ENCODE measurements at places on chromosomes 4 and X.

GRCh38 chrX:66889418-66889817 lies 250.5 kb upstream of the EDA2R start:
- DNase-seq: no peak

DNA sequence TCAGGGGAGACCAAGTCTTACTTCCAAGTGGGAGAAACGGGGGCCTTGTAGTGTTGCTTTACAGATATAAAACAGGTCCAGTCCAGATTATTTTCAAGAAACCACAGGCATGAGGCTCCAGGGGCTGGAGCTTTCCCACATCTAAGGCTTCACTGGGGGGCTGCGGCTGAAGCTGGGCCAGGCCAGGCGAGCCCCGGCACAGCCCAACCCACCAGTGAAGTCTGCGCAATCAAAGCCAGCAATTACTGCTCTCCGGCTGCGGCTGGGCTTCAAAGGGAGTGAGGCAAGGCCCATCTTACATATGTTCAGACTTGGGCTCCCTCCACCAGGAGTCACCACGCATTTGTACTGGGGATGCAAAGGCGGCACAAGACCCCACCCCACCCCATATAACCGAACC lies 61.7 kb downstream of the HADH start:
- no peak for DNase-seq

DNA sequence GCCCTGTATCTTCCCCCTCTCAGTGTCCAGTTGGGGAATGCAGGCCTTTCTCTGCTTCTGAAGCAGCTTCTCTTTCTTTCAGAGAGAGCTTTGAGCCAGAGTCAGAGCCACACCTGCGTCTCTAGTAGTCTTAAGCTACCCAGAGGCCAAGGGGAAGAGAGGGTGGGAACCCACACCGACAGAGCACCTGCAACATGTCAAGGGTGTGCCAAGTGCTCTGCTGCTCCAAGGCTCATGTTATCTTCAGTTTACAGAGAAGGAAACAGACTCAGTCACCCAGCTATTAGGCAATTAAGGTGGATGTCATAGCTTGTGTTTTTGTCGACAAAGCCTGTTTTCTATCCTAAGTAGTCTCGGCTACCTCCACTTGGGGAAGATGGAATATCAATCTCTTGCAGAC lies 22.7 kb upstream of the RNF212 start:
- no peak for DNase-seq

DNA sequence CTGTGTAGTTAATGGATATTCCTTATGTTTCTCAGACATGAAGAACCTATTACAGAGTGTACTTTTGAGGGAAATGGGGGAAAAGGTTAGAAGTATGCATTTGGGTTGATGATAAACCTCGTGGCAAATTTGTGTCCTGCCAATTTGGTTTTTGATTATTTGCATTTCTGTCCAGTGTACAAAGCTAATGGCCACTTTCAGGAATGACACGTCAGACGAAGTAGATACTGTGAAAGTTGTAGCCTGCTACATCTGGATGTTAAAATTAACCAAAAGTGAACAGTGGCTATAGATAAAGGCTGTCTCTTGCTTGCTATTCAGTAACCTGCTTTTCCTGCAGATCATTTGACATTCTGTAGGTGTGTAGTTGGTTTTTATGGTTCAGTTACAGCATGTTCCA lies 1.0 kb downstream of the PRDX4 start:
- DNase-seq: no peak

DNA sequence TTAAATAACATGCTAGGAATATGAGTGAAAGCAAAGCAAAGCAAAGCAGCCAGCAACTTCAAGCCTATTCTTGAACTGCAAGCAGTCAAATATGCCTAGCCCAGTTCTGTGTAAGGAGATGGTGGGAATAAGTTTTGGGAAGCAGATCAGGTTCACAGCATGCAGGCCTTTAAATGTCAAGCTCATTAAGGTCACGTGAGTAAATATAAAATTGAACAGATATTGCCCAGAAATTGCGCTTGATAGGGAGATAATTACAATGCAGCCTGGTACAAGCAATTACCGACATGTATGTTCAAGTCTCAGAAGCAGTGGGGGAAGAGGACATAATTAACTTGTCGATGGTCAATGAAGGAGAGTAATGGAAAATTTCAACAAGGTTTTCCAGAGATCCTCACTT lies 6.0 kb downstream of the GNPDA2 start:
- no peak for DNase-seq

- no peak for DNase-seq
These were observed 580.1 kb downstream of the RAPGEF2 start for GRCh38 chr4:159682996-159683395.

- DNase-seq: no peak
These were observed 6.9 kb downstream of the DGKQ start for GRCh38 chr4:966266-967112.

DNA sequence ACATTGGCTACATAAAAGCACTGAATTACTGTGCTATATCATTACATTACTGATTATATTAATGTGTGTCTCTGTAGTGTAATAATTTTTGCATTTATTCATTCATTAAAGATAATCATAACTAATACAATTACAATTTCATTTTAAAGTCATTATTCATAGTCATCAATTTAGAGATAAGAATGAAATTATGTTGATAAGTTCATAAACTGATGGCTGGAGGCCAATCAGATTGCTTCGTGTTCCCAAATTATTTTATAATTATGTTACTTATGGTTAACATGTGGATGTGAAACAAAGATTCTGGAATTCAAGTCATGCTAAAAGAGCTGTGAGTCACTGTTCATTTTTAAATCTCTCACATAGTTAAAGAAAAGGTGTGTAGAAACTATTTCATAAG lies 223.4 kb upstream of the HAND2 start:
- DNase-seq: no peak

DNA sequence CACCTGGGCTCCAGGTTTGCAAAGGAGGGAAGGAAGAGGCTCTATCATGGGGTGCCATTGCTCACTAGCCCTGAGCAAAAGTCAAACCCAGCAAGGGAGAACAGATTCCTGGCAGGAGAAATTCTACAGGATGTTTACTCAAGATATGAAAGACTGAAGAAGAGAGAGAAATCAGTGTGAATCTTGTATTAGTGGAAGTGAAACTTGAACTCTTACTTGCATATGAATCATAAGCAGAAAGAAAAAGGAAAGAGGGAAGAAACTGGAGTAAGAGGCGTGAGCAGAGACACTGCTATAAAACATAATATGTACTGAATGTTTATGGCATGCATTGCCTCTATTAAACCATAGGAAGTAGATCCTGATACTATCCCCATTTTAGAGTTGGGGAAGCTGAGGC lies 60.9 kb downstream of the C4orf46 start:
- DNase-seq: no peak

DNA sequence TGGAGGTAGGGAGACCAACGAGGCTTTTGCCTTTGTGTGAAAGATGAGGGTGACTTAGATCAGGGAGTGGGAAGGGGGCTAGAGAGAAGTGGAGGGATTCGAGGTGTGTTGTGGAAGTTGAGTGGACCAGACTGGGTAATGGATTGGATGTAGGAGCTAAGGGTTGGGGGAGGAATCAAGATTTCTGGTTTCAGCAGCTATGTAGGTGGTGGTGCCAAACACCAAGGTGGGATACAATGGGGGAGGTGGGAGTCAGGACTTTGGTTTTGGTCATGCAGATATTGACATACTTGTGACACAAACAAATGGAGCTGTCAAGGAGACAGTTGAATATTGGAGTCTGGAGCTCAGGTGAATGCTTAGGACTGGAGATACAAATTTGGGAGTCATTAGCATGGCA lies 71.0 kb downstream of the TSC22D3 start:
- no peak for DNase-seq

DNA sequence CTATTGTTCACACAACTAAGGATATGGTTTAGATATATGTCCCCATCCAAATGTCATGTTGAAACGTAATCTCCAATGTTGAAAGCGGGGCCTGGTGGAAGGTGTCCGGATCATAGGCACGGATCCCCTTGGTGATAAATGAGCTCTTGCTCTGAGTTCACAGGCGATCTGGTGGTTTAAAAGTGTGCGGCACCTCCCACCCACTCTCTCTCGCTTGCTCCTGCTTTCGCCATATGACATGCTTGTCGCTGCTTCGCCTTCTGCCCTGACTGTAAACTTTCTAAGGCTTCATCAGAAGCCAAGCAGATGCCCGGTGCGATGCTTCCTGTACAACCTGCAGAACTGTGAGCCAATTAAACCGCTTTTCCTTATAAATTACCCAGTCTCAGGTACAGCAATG lies 128.5 kb downstream of the NFKB1 start:
- DNase-seq: no peak

GRCh38 chr4:159272273-159273140 lies 169.6 kb downstream of the RAPGEF2 start:
- no peak for DNase-seq

DNA sequence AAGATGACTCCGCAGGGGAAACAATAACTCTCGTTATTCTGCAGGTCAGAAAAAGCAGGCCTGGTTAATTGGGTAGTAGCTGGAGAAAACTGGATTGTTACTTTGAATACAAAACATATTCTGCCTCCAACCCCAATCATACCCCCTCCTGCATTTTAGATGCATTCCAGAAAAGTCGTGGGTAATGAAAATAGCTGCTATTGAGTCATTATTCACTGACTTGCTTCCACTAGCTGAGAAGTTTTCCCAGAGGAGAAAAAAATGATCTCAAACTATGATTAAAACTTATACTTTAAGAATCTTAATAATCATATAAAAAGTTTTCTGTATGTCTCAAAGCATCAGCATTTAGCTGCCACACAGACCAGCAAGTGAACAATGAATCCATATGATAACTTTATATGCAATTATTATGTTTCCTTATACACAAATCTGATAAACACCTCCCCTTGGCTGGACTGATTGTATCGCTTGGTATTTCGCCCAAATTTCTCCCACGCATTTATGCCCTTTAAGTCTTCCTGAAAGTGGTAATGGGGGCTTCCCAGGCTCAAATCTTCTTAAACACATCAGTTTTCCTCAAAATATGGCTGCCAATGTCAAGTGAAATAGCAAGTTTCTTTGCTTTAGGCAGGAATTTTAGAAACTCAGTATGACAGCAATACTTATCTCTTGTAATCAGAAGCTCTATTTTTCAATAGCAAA lies 181.0 kb downstream of the LDB2 start:
- DNase-seq: no peak

DNA sequence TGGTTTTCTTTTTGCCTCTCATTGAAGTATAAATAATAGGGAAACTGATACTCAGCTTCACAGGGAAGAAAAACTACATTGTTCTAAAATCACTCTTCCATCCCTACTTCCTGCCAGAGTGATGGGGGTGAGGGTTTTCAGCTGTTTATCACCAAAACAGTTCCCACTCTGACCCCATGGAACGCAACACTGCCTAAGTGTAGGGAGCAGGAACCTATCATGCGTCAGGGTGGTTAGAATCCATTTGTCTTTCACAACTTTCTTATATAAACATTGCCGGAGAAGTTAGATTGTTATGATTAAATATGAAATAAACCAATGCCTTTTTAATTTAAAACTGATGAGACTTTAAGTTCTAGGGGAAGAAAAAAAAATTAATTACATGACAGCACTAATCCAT lies 15.8 kb upstream of the MPC1L start:
- no peak for DNase-seq

GRCh38 chr4:109195646-109196045 lies 106.8 kb downstream of the COL25A1 start:
- DNase-seq: no peak

DNA sequence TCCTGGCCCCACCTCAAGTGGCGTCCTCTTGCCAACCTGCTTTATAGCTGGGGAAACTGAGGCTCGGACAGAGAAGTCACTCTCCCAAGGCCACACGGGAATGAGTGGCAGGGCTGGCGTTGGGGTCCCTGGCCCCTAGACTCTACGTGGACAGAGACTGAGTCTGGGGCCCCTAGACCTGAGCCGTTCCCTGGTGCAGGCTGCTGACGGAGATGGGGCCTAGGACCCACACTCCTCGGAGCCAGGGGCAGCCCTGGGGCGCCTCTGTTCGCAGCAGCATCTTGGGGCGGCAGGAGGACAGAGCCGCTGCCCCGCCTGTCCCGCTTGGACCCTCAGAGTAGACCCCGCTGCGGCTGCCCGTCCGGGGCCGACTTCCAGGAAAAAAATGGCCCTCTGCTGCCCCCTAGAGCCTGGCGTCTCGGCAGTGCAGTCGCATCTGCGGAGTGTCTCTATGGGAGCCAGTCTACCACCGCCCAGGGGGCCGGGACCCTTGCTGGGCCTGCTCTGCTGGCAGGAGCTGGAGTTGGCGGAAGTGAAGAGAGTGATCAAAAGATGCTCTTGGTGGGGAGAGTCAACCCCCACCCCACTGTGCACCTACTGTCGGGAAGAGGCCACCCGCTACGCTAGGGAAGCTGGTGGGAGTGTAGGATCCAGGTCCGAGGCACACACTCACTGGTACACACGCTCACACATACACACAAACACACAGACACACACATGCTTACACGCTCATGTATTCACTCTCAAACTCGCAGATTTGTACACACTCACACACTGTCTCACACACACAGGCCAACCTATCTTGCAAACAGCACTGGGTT lies 220.1 kb downstream of the AFAP1 start:
- peak; percentile 32 for DNase-seq

- no peak for DNase-seq
These were observed 33.7 kb downstream of the METAP1 start for GRCh38 chr4:99029018-99029735.
